ENCODE measurements at places on chromosomes 7 and 10.

- no peak for DNase-seq
Observed at GRCh38 chr10:33309406-33309805, 25.1 kb downstream of the NRP1 start.

DNA sequence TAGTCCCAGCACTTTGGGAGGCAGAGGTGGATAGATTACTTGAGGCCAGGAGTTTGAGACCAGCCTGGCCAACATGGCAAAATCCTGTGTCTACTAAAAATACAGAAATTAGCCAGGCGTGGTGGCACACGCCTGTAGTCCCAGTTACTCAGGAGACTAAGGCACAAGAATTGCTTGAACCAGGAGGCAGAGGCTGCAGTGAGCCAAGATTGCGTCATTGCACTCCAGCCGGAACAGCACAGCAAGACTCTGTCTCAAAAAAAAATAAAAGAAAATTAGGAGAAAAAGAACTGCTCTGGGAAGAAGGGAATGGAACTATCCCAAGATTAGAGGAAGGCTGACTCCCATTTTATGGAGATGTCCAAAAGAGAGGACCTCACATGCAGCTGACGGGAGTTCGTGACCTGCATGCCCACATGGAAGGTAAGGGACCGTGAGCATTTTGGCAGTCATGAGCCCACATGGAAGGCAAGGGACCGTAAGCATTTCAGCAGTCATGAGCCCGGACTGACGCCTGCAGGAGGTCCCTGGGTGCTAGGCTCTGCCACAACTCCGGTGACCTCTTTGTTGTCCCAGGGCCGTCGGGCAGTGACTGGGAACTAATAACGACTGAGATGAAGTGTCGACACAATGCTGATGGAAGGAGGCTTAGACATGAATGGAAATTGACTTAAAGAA, 18.6 kb upstream of the GTPBP4 start:
- no peak for DNase-seq

GRCh38 chr10:77073663-77073960, 564.0 kb downstream of the KCNMA1 start:
- DNase-seq: no peak

DNA sequence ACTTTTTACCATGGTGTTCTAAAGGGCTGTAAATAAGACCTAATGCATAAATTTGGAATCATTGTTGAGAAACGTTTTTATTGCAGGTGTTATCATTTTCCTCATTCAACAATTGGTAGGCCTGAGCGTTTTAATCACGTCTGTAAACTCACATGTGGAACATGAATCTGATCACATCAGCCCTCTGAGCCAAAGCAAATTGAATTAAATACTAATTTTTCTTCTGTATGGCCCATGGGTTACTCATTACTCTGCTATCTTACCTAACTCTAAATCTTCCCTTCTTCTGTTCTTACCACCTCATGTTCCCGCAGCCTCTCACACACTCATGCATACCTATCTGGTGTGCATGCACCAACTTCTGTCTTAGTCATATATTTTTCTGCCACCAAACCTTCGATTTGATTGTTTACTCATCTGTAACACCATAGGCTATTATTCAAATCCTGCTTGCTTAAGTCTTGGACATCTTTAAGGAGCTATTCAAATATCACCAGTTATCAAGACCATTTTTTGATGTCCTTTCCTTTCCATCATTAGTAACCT, 82.3 kb downstream of the NXPH1 start:
- no peak for DNase-seq

DNA sequence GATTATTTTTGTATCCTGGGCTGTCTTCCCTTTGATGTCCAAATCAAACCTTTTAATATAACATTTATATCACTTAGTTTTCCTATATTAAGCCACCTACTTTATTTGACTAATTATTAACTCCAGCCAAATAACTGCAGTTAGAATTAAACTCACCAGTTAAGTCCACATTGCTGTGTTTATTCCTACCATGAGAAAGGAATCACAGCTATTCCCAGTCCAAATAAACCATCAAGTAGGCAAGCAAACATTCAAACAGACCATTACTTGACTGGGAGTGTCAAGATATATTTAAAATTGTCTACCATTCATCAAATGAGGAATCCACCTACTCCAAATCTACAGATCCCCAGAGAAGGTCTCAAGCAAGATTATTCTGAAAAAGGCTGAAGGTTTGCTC, 22.4 kb downstream of the PDE1C start:
- no peak for DNase-seq

DNA sequence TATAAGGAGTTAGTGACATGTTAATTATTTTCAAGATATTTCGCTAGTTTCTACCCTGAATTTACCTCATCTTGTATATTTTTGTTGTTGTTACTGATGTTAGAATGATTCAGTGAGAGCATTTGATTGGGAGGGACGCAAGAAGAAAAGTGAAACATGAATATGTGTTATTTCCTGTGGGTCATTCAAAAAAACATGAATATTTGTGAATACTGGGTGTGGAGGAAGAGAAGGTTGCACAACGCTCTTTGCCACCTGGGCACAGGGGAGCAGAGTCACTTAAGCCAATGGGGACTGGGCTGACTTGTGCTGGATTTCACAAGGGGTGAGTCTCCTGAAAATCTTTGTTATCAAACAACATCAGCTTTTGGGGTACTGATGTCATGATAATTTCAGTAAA, 39.5 kb downstream of the AGK start:
- no peak for DNase-seq

- DNase-seq: no peak
Observed at GRCh38 chr7:127844707-127845331, 186.4 kb downstream of the LRRC4 start.

DNA sequence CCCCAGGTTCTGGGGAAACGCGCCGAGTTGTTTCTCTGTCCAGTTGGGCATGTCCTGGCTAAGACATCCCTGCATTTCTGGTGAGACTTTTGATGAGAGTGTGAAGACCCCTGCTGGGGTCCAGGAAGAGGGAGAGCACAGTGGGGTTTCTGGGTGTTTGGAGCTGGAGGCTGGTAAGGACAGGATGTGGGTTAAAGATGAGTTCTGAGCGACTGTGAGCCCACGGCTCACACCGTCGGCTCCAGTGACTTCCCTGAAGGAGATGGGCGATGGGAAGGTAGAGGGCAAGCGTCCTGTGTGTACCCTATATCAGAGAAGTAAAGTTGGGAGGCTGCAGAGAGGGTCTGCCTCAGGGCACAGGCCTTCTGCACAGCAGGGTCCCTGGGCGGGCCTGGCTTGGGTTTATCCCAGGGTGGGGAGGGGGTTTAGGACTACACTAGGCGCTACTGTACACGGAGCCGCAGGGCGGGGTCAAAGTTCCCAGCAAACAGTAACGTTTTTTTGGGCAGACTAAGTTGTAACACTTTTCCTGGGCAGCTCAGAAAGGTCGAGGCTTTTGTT, 3.6 kb downstream of the EMX2 start:
- no peak for DNase-seq

- DNase-seq: no peak
Observed at GRCh38 chr7:37853468-37853867, 5.1 kb downstream of the NME8 start.

DNA sequence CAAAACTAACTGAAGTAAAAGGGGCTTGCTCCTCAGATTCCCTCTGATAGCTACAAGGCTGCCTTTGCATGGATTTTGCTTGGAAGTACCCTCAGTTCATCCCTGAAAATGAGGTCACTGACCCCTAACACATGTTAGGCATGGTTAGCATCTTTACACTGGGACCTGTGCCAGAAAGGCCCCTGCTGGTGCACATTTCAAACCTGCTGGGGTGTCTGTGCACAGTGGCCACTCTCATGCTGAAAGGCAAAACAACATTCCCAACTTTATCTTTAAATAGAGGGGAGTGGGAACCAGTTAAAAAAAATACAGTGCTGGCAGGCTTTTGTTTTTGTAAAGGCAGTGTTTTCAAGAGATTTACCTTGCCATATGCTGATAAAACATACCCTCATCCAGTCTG, 99.1 kb downstream of the ANK3 start:
- no peak for DNase-seq

DNA sequence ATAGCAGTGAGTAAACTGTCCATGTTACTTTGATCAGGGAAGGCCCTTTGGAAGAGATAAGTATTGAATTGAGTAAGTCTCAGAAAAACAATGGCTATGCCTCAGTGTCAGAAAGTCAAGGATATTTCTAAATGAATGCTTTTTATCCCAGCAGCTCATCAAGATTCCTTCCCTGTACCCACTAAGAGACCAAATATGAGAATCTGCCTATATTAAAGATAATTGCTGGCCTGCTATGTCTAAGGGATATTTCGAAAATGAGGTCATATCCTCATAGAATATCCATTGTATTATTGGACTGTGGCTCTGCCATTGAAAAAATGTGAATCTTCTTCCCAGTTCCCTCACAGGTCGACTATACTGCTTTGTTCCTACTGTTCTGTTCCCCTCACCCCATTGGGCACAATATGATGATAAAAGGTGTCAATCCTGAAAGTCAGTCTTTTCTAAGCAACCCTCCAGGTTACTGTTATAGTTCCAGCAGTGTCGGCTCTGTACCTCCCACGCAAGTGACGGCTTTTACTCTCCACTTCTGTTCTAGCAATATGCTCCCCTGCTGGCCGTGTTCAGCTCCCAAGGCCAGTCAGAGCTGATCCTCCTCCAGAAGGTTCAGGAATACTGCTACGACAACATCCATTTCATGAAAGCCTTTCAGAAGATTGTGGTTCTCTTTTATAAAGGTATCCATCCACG, 51.7 kb downstream of the BZW2 start:
- DNase-seq: no peak

- no peak for DNase-seq
Observed at GRCh38 chr7:29854257-29854938, 48.1 kb downstream of the WIPF3 start.

DNA sequence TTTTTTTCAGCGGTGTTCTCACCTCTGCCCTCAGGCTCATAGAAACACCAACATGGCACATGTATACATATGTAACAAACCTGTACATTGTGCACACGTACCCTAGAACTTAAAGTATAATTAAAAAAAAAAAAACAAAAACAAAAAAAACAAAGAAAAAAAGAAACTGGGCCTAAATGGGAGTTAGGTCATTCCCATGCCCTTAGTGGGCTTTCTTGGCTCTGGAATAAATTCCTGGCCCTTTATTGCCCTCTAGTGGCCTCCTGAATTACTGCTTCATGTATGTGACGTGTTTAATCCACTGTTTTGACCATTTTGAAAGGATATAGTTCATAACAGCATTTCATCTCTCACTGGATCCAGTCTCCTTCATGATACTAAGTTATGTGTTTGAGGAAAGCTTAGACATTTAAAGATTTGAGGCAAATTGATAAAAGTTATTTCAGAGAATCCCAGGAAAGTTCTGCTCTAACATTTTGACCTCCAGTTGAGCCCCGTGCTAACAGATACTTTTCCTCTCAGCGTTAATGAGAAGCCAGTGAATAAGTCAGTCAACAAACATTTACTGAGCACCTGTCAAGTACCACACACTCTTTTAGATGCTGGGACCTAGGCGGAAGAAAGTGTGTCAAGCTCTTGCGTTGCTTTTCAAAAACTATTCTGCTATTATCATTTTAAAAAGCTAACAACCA, 54.7 kb upstream of the SYPL1 start:
- DNase-seq: no peak

- DNase-seq: no peak
Observed at GRCh38 chr7:40200791-40201190, 66.0 kb downstream of the SUGCT start.

GRCh38 chr10:12181065-12181775, 14.5 kb downstream of the NUDT5 start:
- DNase-seq: peak; percentile 34

- DNase-seq: no peak
Observed at GRCh38 chr10:773562-774161, 84.2 kb upstream of the DIP2C start.

GRCh38 chr10:72747521-72747920, 55.6 kb downstream of the MCU start:
- no peak for DNase-seq

DNA sequence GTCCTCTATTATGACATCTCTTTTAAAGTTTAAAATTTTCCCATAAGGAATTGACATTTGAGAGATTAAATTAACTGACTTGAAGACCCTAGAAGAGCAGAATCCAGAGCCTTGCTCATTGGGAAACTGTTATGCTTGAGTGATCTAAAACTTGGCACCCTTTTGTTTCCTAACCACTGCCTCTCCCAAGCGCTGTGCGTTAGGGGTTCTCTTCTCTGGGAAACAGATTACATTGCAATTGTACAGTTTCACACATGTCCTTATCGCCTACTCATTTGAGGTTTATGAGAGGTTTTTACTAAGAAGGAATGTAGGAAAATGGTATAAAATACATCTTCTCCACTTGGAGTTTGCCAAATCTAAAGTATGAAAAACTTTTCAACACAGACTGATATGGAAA, 126.8 kb upstream of the AMPH start:
- no peak for DNase-seq

DNA sequence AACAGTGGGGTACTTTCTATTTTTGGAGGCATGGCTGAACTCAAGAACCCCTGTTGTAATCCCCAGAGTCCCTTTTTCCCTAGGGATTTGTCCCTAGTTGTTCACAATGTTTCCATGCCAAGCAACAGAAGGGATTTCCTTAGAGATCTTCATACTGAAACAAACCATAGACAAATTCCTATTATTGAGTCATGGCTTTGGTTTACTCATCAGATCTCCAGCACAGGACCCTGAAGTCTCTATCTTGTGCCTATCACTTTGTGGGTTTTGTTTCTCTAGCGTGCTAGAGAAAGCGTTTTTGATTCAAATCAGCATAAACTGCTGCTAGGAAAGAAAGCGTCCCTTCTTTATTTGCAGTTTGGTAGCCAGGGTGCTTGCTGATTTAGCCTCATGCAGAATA, 165.0 kb downstream of the BAMBI start:
- DNase-seq: no peak

GRCh38 chr10:131746785-131747184, 154.0 kb upstream of the PPP2R2D start:
- no peak for DNase-seq

DNA sequence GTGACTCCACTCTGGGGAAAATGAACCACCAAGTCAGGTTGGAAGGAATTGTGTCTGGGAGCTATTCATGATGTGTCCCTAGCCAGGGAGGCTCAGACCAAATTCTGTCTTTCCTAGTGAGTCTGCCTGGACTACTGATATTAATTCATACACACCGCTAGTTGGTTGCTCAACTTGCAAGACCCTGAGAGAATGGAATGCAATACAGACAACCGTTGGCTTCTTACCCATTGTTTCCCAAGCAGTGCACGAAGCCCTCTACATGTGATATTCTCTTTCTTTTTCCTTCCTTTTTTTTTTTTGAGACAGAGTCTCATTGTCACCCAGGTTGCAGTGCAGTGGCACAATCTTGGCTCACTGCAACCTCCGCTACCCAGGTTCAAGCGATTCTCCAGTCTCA, 19.4 kb upstream of the SRGN start:
- DNase-seq: no peak

DNA sequence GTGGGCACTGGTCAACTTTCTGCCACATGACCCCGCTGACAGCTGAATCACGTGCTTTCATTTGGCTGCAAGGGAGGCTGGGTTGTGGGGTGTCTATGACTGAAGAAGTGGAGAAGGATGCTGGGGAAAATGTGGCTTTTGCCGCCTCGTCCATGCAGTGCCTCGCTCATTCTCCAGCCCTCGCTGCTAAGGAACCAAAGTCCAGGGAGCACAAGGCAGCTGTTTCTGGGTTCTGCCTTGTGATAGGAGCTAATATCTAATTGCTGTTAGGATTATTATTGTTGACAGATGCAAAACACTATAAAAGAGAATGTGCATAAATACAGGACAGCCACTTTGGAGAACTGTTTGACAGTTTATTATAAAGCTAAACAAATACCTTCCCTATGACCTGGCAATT, 4.9 kb upstream of the CAMK2B start:
- no peak for DNase-seq
